ENCODE measurements at places on chromosomes 3 and 15.
A peak's percentile ranks its signal among the peaks of the same experiment; 100 is the strongest.

DNA sequence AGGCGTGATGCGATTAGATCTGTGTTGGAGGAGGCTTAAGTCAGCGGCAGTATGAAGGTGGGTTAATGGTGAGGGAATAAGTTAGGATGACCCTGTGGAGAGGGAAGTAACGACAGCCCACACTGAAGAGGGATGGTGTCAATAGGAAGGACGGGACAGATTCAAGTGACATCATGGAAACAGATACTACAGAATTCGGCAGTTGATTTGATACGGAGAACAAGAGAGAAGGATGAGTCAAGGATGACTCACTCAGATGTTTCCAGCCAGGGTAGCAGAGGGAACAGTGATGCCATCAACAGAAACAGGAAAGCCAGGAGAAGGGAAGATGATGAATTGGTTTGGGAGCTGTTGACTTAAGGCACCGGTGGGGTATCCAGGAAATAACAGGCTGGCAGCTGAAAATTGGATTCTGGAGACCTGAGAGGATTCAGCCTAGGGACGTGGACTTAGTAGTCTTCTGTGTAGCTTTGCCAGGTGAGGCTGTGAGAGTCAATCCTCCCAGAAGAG, 38.0 kb downstream of the SHC4 start:
- no peak for DNase-seq

DNA sequence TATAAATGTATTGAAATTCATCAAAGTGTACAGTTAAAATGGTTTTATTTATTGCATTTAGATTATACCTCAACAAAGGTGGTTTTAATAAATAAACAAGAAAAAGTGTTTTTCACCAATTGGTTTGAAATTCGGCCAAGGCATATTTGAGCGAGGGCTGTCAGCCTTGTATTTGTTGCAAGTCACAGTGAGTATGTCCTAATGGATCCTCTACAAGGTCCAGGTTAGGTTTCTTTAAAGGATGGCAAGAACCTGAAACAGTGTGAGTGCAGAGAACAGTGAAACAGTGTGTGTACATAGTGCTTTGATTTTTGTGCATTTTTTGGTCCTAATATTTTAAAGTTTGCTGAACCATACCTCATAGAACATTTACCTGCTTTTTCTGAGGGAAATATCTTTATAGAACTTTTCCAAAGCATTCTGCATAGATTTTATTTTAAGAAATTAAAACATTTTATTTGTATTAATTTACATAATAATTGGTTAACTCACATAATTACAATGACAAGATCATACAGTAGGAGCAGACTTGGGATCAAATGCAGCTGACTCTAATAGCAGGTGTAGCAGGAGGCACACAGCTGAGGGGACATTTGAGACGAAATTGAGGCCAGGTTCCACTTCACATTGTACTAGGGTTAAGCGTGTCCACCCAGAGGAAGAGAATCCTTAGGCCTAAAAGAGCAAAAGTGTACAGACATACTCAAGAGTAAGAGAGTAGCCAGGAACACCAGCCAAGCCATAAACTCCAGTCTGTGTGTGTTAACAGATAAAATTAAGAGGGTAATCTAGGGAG, 428.8 kb upstream of the TPRG1 start:
- no peak for DNase-seq

GRCh38 chr3:48503401-48504050, 448 bp downstream of the SHISA5 start:
- no peak for DNase-seq

GRCh38 chr3:134690226-134690625, 39.4 kb upstream of the KY start:
- no peak for DNase-seq

- no peak for DNase-seq
Measured at GRCh38 chr3:71810056-71810455, 25.1 kb upstream of the PROK2 start.

DNA sequence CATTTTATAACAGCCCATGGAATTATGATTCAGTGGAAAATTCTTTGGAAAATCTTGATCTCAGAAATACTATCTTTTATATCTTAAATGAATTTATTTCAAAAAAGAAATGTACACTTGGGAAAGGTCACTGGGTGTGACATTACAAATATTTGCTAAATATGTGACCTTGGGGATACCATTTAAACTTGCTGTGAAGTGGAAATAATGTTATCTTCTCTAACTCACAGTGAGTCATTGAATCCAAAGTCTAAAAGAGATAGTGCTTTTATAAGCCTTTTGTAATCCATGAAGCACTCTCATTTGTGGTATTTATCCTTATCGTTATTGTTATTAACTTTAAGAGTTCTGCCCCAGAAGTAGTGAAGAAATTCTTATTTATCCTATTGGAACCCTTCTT, 289.8 kb upstream of the SEMA6D start:
- no peak for DNase-seq

GRCh38 chr15:60572541-60573421, 93.8 kb upstream of the ICE2 start:
- no peak for DNase-seq

- DNase-seq, result no peak
Measured at GRCh38 chr3:88584451-88584850, 434.7 kb downstream of the C3orf38 start.

- no peak for DNase-seq
Measured at GRCh38 chr3:169348276-169348675, 315.2 kb downstream of the MECOM start.

DNA sequence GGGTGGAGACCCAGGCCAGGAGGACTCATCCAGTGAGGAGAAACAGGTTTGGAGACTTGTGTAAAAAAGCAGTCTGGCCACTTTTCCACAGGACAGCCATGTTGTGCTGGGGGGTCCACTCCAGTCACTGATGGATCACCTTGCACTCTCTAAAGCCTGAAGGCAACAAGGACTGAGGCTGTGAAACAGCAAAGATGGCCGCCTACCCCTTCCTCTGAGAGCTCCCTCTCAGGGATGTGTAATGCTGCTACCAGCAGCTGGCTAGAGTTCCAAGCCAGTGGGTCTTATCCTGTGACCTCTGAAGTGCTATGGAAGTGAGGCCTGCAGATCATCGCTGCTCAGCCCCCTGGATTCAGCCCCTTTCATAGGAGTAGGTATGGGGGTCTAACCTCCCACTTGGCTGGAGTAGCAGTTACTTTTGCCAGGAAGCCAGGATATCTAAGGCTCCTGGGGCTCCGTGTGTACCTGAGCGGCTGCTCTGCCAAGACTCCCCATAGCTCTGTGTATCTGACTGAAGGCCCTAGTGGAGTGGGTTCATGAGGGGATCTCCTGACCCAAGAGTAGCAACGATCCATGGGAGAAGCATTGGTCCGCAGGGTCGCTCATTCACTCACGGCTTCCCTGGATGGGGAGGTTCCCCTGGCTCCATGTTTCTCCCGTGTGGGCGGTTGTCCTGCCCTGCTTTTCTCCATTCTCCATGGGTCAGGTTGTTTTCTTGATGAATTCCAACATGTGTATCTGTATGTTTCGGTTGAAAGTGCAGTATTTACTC, 69.9 kb upstream of the TNFSF10 start:
- no peak for DNase-seq

DNA sequence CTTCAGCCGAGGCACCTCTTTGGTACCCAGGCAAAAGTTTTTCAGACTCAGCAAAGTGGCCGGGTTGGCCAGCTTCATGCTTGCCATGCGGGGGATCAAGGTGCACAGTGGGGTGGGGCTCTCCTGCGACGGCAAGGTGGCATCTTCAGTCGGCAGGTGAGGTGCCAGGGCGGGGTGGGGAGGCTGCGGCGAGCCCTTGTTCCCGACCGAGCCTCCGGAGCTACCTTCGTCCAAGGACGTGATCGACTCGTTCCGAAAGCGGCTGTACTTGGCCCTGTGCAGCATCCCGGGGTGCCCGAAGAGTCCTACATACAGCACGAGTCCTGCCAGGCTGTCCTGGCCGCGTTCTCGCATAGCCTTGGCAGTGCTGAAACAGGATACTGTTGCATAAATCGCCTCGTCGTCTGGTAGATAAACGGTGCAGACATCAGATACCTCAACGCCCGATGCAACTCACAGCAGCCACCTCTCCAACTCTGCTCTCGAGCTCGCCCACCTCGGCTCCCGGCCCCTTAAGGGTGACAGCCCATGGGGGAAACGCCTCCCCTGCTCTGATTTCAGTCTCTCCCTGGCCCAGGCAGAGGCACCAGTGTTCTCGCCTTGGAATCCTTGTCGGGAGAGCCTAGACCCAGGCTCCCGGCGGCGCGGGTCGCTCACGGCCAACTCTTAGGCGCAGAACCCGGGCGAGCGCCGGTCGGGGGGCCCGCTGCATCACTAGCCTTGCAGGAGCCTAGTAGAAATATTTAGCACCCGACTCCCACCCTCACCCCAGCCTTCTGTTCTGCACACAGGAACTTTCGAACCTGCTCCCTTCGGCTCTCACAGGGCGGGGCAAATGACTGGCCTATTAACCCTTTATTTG, 826 bp downstream of the SHC4 start:
- peak; percentile 15 for DNase-seq

- DNase-seq, result no peak
Measured at GRCh38 chr3:116020989-116021388, 397.7 kb downstream of the GAP43 start.

DNA sequence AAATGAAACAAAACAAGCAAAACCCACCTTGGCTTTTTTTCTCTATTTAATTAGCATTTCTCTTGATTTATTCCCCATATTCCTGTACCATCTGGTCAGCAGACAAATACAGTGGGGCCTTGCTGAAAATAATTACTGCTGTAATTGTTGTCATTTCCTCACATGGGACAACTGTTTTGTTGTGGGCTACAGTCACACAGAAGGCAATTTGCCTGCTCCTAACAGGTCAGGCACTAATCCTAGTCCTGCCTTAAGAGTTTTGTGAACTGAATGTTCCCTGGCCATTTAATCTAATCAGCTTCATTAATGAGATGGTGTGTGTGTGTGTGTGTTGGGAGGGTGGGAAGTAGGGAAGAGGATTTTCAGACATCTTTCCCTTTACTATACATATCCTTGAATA, 11.6 kb downstream of the TRPC1 start:
- DNase-seq, result no peak

GRCh38 chr3:66442254-66443117, 58.3 kb downstream of the LRIG1 start:
- DNase-seq, result no peak

GRCh38 chr3:126911162-126912026, 71.5 kb upstream of the PLXNA1 start:
- DNase-seq, result peak; percentile 41

- no peak for DNase-seq
Measured at GRCh38 chr3:188749010-188749617, 422.7 kb upstream of the TPRG1 start.

DNA sequence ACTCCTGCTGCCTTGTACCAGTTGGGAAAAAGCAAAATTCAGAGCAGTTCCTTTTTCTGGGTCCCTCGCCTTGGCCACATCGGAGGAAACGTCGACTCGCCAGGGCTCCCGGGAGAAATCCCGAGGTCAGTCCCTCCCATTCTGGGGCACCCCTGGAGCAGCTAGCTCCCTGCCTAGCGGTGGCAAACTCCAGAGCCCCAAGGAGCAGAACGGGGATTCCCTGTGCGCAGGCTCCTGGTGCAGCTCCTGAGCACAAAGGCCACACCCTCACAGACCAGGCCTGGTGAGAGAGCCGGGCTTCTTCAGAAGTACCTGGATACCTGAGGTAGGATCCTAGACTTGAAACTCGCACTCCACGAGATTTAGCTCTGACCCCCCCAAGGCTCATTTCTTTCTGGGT, 2.6 kb downstream of the LRRC3B start:
- no peak for DNase-seq

- DNase-seq, result no peak
Measured at GRCh38 chr3:39146083-39146501, 7.3 kb downstream of the CSRNP1 start.

DNA sequence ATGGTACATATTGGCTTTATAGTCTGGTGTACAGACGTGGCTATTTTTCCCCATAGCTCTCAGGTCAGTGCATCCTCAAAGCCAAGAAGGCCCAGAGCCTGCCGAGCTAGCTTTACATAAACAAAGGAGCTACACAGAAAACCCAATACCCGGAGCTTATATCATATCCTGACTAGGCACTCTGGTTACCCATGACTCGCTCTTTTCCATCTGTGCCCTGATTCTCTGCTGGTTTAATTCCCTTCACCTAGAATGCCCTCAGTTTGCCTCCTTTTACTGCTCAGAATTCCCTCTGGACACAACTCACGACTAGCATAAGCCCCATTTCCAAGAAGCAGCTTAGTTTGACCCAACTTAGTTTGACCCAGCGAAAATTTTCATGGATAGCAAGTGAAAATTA, 110.8 kb downstream of the TIGIT start:
- no peak for DNase-seq

DNA sequence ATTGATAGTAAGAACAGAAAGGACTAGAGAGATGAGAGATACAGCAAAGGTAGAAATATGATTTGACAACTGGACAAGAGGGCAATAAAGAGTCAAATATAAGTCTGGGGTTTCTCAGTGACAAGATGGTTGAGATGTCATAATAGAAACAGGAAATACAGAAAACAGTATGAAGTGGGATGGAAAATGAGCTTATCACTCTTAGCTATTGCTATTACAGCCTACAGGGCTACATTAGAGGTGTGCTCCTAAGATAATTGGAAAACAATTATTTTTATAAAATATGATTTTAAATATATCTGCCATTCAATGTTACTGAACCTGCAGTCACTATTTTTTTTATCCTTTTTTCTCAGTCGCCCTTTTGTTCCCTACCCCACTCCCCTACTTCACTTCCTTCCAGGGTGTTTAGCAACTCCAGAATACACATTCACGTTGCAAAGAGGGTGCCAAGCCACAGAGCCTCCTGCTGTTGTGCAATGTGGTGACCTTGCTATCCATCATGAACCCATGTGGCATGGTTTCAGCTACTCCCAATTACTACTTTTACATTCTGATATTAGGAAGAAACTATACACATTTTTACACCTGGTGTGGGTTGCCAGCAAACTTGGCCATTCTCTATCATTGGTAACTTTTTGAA, 6.0 kb downstream of the NRG4 start:
- no peak for DNase-seq

DNA sequence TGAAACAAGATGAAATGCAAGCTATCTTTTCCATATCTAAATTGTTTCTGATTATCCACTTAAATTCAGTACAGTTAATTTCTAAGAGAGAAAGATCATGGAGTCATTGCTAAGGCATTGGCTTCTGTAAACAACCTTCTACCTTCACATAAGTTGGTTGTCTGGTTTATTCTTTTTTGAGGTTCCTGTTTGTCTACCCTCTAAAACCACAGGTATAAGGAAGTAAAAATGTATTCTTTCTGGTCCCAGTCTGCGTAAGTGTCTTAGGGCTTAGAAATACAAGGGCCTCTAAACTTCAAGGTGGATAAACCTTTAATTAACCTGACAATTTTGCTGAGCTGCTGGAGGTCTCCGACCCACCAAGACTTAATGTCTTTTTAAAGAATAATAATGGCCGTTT, 3.6 kb upstream of the ATOSA start:
- no peak for DNase-seq

GRCh38 chr15:98398056-98398455, 250.3 kb upstream of the IGF1R start:
- DNase-seq, result no peak

GRCh38 chr3:197533927-197534725, 21.6 kb downstream of the BDH1 start:
- DNase-seq, result no peak

DNA sequence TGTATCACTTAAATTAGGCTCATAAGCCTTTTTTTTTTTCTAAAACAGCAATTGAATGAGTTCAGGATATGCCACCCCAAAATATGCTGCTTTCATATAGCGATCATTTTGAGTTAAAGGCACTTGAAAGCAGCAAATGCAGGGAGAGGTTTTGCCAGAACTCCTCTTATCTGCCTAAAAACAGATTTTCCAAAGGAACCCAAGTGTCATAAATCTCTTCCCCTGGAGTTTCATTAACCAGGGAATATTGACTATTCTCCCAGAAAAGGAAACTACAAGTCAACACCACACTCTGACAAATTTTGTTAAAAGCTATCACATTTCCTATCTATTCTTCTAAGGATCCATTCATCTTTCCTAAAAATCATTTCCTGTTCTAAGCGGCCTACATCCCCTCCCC, 11.3 kb downstream of the DNAAF4 start:
- no peak for DNase-seq
